ENCODE measurements at places on chromosomes 3 and 15.

GRCh38 chr15:53126144-53126543, 336.0 kb upstream of the ONECUT1 start:
- DNase-seq = no peak

GRCh38 chr15:72722071-72722696, 36.2 kb downstream of the BBS4 start:
- DNase-seq = peak; percentile 52

GRCh38 chr3:71247958-71248335, 335.6 kb downstream of the FOXP1 start:
- DNase-seq = no peak

DNA sequence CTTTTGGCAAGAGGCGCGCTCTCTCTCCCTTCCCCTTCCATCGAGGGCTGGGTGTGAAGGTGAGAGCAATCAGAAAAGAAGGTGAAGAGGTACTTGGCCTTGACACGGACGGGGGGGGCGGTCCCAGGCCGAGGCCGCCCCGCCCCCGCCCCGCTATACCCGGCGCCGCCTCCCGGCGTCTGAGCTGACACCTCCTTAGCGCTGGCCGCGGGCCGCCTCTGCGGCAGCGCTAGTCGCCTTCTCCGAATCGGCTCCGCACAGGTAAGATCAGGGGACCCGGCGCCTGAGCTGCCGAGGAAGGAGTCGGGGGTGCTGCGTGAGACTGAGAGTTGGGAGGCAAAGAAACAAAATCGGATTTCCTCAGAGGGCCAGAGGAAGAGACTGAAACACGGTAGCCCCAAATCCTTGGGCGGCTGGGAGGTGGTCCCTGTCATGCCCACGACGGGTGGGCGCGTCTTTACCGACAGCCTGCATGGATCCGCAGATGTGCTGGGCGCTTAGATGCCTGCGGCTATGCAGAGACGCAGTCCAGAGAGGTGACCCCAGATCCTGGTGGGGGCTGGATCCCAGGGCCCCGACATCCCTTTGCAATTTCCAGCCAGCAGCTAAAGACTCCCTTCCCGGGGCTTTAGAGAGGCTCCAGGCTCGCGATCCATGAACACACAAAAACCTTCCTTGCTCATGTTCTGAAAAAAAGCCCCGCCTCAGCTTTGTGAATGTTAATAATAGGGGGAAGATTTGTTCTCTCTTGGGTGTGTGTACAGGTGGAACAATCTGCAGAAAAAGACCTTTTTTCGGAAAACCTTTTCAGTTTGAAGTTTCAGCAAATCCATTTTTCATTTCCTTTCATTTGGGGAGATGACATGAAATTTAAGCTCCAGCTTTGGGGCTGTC, at the start of gene ENTPD3:
ENTPD3 (plus strand) TSS at position 184 of the 894 bp plus-strand sequence. CDS start 874 bp downstream, outside the sequence.
- DNase-seq = peak; percentile 3

DNA sequence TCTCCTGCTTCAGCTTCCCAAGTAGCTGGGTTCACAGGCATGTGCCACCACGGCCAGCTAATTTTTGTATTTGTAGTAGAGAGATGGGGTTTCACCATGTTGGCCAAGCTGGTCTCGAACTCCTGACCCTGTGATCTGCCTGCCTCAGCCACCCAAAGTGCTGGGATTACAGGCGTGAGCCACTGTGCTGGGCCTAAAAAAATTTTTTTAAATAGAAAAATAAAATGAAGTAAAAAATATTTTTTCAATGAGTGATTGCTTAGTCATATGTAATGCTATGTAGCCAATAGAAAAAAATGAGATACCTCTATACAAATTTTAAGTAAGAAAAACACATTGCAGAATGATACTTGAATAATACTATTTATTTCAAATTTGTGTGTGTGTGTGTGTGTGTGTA, 27.9 kb upstream of the SLC30A4 start:
- no peak for DNase-seq
